Left hindlimb (tissue), 1 donor: ENCODE measurements at places on chromosomes 6 and 20.

GRCh38 chr20:56181583-56181982, 66.9 kb upstream of the MC3R start:
- no peak for DNase-seq

DNA sequence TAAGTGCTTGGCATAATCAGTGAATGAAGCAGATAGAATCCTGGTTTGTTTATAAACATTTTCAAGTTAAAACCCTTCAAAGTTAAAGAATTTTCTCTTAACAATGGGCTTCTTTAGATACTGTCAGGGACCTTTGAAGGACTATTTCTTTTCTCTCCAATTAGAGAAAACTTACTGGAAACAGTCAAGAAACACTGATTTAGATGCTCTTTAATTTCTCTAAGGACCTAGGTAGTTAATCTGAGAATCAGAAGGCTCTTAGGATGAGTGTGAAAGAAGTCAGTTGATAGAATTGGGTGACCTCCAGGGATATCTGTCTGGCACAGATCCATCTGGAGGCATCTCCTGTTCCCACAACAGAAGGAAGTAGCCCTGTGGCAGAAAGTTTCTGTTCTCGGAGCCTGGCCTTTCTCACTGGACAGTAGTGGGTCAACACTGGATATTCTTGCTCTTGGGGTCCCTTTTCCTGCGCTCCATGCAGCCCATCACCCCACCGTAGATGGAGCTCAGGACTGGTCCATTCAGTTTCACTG, 22.5 kb downstream of the KIAA0408 start:
- no peak for DNase-seq

DNA sequence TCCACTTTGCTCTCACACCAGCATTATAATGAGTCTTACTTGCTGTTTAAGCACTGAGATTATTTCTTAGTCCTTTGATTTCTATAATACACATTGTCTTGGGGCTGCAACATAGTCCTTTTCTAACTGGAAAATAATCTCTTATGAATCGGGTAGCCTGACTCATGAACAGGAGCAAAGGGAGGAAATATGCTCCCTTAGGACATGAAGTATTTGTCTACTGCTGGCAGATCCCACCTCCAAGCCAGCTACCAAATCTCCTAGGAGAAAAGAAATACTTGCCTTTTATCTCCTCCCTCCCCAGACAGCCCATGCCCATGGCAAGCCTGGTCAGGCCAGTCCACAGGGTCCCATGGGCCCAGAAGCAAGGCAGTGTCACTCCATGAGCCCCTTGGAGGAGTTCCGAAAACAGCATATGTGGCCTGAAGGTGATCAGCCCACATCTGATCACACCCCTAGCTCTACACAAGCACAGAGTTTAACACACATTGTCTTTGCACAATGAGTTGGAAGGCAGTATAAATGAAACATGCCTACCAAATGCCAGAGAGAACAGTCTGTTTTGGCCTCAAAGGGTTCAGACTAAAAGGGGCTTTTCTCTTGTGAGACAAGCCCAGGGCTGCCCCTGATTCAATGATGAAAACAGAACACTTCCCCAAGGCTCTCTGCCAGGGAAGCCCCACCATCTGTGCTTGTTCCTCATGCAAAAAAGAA, 37.1 kb upstream of the SLC4A11 start:
- DNase-seq, result no peak

DNA sequence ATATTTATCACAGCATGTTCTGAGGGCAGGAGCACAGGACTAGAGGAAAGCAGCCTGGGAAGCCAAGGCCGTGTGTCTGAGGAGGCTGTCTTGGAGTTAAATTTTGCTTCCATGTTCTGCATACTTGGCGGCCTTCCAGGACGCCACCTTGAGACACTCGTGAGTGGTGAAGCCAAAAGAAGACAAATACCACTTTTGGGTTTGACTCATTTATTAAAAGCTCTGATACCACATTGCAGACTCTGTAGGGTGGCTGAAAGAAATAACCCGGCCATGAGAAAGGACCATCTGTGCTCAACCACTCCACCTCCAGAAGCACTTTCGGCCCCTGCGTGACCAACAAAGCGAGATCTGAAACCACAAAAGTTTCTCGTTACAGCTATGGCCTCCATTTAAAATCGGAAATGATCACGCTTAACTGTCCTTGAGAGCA, 120.0 kb downstream of the TMEM242 start:
- DNase-seq, result no peak

DNA sequence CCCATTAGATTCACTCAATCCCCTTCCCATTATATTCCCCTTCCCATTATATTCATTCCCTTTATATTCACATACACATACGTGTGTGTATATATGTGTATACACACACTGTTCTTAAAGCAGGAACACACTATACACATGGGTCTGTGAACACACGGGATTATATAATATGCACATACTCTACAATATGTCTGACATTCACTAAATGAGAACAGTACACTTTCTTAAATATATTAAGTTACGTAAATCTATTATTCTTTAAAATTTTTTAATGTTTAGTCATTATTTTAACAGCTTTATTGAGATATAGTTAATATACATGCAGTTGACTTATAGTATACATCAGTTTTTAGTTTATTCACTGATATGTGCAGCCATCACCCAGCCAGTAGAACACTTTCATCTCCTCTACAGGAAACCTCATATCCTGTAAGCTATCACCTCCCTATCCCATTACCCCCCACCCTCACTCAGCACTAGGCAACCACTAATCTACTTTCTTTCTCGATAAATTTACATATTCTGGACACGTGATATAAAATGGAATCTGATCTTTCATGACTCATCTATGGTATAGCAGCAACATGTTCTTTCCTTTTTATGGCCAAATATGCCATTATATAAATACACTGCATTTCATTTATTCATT, 13.9 kb upstream of the SUMO4 start:
- DNase-seq, result no peak

DNA sequence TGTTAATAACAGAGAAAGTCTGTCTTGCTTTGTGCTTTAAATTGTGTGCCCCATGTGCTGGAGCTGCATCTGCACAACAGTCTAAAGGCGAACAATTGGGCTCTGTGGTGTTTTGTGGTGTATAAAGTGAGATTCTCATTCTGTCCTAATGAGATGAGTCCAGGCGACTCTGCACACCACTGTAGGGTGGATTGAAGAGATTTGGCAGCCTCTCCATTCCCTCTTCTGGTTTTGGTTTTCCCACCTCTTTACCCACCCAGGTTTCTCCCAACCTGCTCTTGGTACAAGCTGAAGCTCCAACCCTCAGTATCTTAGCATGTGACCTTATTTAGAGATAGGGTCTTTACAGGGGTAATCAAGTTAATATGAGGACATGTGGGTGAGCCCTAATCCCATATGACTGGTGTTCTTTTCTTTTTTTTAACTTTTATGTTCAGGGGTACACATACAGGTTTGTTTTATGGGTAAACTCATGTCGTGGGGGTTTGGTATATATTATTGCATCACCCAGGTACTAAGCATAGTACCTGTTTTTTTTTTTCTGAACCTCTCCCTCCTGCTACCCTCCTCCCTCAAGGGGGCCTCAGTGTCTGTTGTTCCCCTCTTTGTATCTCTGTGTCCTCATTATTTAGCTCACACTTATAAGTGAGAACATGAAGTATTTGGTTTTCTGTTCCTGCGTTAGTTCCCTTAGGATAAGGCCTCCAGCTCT, 217.6 kb upstream of the DTNBP1 start:
- no peak for DNase-seq

- DNase-seq, result no peak
These were observed 101.9 kb downstream of the FIG4 start for GRCh38 chr6:109793021-109793420.

DNA sequence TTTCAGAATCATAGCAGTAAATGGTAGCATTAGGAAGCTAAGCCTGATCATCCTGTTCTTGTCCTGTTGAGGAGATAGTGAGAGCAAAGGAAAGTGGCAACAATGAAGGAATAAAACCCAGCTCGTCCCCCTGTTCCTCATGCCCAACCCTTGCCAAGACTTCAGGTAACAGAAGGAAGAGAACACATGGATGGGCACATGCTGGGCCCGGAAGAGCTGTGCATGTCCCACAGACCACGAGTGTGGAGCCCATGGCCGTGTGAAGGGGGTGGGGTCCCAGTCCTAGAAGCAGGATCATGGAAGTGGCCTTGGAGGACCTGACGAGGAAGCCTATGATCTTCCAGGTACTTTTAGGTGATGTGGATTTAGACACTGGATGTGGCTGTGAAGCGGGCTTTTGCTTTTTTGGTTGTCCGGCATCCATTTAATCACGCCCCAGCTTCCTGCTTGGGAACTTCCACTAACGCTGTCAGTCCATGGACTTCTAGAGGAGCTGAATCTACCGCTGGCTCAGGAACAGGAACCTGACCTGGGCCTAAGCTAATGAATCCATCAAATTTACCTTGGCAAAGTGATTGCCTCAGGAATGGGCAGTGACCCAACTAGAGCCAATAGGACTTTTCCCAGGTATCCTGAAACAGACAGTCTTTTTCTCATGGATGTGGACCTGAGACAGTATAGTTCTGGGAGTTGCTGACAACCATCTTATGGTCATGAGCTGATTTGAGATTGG, 79.3 kb upstream of the ARMC2 start:
- DNase-seq, result no peak

GRCh38 chr6:3405679-3406078, 51.2 kb downstream of the SLC22A23 start:
- no peak for DNase-seq

DNA sequence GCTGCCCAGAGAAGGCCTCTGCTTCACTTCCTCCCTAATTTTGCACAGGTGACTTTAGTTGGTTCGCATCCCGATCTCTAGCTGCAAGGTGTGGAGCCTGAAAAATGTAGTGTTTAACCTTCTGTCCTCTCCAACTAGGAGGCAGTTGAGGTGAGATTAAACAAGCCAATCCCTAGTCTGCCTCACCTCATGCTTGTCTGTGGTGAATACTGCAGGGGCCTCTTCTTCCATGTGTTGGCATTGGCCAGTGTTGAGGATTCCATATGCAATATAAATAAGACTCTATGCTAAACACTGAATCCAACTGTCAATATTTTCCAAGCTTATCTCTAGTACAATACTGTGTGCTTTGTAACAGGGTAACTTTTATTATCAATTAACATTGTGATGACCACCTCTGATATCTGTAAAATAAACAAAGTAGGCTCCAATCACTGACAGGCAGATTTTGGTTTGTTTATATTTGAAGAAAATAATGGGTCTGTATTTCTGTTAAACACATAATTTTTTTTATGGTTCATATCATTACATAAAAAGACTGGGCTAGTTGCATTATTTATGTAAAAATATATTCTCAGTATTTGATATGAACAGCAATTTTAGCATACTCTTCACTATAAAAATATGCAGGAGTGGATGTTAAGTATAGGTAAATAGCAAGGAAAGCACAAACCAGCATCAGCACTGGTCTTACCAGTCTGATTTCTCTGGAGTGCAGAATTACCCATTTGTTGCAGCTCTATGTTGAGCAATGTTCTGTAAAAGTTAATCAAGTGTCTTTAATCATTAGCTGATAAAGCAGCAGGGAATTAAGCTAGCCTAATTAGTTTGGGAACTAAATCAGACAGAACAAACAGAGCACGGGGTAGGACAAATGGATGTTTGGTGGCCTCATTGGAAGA, 74.0 kb downstream of the ANKRD6 start:
- DNase-seq, result no peak

DNA sequence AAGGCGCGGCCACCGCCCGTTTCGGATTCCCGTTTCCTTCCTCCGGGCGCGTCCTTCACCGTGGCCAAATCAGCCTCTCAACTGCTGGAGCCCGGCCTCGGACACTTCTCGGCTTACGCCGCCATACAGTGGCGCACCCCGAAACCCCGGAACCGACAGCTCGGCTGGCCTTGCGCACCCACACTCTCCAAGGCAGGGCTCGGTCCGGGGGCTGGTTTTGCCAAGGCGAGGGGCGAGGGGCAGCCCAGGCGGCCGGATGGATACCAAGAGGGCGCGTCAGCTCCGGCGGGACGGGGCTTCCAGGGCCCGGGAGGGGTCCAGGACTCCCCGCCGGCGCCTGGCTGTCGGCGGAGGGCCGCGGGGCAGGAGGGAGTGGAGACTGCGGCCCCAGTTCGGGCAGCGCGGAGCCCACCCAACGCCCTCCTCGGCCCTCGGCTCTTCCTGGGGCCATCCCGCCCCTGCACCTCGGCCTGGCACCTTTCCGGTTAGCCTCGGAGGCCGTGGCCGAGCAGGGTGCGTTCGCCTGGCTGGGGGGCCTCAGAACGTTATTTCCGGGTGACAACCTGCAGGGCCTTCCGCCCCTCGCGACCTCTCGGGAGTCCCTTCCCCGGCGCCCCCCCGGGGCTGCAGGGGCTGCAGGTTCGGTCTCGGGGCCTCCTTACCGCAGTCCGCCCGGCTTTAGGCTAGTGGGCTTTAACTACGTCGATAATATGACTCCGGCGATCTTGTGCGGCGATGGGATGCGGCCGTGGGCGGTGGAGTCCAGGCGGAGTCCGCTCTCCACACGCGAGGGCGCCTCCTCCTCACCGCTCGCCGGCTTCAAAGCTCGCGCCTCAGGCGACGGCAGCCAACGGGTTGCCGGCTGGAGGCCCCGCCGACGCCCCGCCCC, 697 bp upstream of the CEP43 start:
- no peak for DNase-seq

DNA sequence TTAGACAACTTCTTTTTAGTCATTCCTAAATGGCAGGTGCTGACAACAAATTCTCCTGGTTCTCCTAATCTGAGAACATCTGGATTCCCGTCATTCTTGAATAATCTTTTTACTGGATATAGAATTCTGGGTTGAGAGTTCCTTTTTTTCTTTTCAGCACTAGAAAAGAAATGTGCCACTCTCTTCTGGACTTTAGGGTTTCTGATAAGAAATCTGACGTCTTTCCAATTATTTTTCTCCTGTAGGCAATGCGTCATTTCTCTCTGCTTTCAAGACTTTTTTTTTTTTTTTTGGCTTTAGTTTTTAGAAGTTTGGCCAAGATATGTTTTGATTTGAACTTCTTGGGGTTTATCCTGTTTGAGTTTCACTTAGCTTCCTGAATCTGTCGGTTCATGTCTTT, 66.1 kb upstream of the RNF24 start:
- DNase-seq, result no peak

GRCh38 chr20:59580991-59581401, 23.3 kb upstream of the PHACTR3 start:
- DNase-seq, result no peak

DNA sequence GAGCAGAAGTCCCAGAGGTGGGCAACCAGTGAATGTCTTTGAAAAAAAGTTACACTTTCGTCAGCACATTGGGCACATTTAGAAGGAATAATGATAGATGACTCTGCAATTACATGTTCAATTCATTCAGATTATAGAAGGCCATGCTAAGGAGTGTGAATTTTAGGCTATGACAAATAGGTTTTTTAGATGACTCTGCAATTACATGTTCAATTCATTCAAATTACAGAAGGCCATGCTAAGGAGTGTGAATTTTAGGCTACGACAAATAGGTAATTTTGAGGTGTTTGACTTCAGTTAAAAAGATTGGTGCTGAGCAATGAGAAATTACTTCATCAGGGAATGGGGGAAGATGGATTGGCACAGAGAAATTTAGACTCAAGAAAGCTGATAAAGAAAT, 744.9 kb upstream of the MMS22L start:
- DNase-seq, result no peak

DNA sequence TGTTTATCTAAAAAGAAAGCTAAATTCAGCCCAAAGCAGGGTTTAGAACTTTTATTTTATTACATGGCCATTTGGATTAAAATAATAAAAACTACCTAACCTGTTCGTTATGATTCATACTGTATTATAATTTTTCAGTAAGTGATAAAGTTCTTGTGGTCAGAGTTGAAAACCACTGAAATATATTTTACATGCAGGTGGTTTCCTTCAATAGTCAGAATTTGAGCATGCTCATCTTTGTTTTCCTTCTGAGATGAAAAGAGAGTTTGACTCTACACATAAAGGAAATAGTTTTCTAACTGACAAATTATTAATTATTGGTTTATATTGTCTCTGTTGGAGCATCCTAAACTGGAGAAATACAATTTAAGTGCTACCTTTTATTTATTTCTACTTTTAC, 114.0 kb upstream of the FKBP1C start:
- DNase-seq, result no peak
